ENCODE measurements at places on chromosomes 3 and 15. TPM values are rescaled to one million over a fixed set of nuclear protein-coding genes. Genes with fewer than 3 reads are reported as not detected.

Gene TMCO5A
- not detected for total RNA-seq

Gene LINGO1
- total RNA-seq, result 0.17 TPM

DNA sequence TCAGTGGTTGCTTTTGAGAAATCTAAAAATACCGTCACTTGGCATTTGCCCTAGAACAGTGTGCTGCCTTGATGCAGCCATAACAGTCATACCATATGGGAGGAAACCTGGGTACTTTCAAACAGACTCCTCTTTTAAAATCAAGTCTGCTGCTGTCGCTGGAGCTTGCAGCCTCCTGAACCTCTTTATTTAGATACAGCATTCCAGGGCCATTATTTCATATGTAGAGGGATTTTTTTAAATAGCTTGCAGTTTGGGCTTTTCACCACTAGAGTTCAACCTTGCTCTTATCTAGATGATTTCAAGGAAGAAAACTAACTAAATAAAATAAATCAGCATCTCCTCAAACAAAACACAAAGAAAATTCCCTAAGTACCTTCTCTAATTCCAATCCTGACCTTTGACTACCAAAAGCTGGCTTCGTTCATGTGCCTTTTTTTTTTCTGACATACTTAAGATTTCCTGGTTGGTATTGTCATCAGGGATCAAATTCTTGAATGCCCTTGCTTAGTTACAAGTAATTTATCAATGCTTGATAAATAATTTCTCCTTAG, 111.6 kb downstream of the KBTBD8 start:
- no peak for DNase-seq

DNA sequence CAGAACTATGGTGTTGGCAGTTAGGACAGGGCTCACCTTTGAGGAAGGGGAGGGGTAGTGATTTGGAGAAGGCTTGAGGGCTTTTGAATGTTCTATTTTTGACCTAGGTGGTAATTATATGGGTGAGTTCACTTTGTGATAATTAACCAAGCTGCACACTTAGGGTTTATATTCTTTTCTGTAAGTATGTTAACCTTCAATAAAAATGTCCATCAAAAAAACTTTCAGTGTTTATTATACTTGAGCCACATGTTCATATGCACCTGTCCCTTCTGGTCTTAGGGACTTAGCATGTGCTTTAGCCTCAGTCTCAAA, 28.4 kb downstream of the PDE8A start:
- DNase-seq, result no peak

- no peak for DNase-seq
Observed at GRCh38 chr15:94443186-94443585, 211.8 kb downstream of the MCTP2 start.
